ENCODE measurements at places on chromosomes 6 and 20.
A peak's percentile ranks its signal among the peaks of the same experiment; 100 is the strongest.

DNA sequence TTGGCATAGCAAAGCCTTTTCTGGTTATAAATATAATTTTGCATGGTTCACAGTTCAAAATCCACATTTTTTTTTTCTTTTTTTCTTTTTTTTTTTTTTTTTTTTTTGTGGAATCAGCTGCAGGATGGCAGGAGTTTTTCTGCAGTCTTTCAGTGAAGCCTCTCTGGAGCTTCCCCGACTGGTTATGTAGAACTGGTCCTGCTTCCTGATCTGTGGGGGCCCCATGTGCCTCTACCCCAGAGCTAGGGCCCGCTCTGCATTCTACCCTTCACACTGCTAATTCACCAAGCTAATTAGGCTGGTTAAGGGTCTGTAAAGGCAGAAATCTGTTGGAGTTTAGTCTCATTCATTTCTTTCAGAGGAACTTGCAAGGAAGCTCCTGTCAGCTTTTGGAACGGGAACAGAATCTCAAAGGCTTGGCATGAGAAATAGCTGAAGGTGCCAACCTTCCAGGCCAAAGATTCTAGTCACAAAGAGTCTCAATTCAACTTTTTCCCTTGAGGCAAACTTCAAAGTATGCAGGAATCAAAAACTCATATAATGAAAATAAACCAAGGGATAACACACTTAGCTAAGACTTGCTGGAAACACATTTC, 45.5 kb downstream of the HMGN3 start:
- no peak for DNase-seq

DNA sequence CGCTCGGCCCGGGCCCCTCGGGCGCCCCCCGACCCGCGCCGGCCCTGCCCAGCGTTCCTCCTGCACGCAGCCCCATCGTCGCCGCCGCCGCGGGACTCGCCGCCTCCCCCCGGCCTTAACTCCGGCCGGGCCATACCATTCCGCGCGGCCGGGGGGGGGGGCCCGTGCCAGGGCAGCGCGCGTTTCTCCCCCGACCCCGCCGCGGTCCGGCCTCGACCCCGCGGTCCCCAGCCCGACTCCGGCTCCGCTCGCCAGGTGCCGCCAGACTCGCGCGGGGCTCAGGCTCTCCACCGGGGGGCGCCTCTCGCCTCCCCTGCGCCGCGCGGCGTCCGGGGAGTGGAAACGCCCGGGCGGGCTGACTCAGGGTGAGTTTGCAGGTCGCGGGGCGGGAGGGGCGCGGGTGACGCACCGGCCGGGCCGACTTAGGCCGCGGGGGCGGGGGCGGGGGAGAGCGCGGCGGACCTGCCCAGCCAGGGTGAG, at the start of gene SRXN1:
SRXN1 (minus strand) TSS at position 91 of the 480 bp plus-strand sequence; CDS start at position 76, 15 bp downstream.
- peak; percentile 94 for DNase-seq

DNA sequence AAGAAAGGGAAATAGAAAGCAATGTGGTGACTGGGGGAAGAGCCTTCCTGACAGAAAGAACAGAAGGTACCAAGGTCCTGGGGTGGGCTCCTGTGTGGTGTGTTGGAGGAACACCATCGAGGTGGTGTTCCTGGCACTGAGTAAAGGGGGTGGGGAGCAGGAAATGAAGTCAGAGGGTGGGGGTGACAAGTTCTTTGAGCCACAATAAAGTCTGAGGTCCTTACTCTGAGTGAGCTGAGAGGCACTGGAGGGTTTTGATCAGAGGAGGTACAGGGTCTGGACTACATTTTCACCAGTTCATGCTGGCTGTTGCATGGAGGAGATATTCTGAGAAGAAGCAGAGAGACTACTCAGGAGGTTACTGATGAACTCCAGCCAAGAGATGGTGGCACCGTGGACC, 198.2 kb downstream of the GMPR start:
- no peak for DNase-seq

DNA sequence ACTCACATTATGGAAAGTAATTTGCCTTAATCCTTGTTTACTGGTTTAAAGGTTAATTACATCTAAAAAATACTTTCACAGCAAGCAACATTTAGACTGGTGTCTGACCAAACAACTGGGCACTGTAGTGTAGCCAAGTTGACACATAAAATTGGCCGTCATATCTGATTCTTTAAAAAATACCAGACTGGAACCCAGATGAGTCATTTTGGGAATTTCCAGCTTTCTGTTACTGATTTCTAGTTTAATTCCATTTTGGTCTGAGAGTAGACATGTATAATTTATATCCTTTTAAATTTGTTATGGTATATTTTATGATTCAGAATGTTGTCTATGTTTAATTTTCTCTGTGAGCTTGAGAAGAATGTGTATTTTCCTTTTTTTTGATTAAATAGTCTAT, 44.1 kb downstream of the SCP2D1 start:
- no peak for DNase-seq

- no peak for DNase-seq
Measured at GRCh38 chr6:145538989-145539388, 196.3 kb downstream of the EPM2A start.

DNA sequence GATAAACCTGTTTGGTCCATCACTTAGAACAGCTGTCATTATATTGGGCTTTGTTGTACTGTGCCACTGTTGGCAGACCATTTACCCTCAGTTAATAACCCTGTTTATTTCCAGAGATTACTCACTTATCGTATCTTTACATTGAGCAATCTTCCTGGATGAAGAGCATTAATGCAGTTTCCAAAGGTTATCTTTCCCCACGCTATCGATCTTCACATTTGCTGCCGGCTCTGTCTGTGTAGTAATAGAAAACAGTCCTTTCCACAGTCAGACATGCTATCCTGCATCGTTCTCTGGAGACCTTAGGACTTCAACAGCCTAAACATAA, 27.4 kb downstream of the GHRH start:
- no peak for DNase-seq

Measured in stomach (tissue), 19 donors.